ENCODE measurements at places on chromosomes 1 and 21. TPM values are rescaled to one million over a fixed set of nuclear protein-coding genes. Genes with fewer than 3 reads are reported as not detected.

- DNase-seq: no peak
These were observed 1126.7 kb upstream of the ADGRL2 start for GRCh38 chr1:80673935-80674597.

GRCh38 chr1:240107058-240107684, 15.5 kb downstream of the FMN2 start:
- DNase-seq: peak; percentile 83

GRCh38 chr1:43329995-43330751, 7.4 kb upstream of the MPL start:
- peak; percentile 83 for DNase-seq

DNA sequence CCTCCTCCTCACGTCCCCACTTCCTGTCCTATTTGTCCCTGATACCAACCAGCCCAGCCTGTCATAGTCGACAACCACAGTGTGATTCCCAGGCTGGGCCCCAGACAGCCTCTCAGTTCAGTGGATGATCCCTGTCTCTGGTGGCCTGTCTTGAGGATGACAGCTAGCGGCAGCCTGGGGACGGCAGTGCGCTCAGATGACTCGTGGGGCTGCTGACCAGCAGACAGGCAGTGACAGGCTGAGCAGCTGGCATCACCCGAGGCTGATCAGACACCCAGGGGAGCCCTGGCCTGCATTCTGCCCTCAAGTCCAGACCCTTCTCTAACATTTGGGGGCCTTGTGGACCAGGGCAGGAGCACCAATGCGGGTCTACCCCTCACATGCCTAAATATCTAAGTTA, 21.0 kb downstream of the NKAIN1 start:
- no peak for DNase-seq

DNA sequence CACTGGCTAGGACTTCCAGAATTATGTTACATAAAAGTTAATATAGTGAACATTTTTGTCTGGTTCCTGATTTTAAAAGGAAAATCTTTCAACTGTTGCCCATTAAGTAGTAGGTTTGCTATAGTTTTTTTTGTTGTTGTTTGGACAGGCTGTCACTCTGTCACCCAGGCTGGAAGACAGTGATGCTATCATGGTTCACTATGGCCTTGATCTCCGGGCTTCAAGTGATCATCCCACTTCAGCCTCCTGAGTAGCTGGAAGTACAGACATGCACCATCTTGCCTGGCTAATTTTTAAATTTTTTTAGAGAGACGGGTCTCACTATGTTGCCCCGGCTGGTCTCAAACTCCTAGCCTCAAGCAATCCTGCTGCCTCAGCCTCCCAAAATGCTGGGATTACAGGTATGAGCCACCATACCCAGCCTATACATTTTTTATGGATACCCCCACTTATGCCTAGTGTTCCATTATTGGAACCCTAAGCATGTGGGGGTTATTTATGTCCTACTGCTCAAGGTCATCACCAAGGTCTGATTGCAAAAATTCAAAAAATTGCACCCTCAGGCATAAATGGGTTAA, 6.5 kb downstream of the CTXND2 start:
- DNase-seq: no peak

- no peak for DNase-seq
These were observed 17.1 kb downstream of the ELAPOR1 start for GRCh38 chr1:109131059-109131458.

GRCh38 chr1:242412921-242413320, 111.6 kb downstream of the PLD5 start:
- DNase-seq: no peak

Gene TAL1
- not detected for total RNA-seq

Gene ADAMTS4
- 0.39 TPM for total RNA-seq

GRCh38 chr21:31351960-31352359, 7.9 kb upstream of the TIAM1 start:
- peak; percentile 44 for DNase-seq

DNA sequence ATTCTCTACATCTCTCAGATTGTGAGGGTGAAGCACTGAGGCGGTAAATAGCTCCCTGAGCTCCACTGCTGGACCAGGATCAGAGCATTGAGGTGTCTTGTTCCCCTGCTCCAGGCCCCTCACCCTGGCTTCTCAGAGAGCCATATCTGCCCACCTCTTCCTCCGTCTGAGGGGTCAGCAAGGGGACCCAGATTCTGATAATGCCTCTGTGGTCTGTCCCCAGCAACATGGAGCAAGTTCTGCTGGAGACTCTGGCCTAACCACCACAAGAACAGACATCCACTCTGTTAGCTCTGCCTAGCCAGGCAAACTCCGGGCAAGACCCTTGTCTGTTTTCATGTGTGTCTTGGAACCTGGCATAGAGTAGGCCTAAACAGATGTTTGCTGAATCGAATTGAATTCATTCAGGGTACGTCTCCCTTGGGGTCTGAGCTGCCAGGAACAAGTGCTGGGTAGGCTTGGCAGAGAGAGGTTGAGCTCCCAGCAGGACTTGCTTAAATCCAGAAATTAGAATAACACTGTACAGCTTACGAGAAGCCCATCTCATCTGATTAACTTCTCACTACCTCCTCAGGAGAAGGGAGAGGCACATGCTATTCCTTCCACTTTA, 2.3 kb downstream of the TRAF5 start:
- no peak for DNase-seq

GRCh38 chr1:40857737-40858136, 4.4 kb downstream of the CITED4 start:
- DNase-seq: no peak

GRCh38 chr1:40844887-40845878, 17.0 kb downstream of the CITED4 start:
- DNase-seq: no peak

- no peak for DNase-seq
These were observed 4.2 kb downstream of the RD3 start for GRCh38 chr1:211487672-211488208.

Gene CFHR2
- not detected for total RNA-seq

DNA sequence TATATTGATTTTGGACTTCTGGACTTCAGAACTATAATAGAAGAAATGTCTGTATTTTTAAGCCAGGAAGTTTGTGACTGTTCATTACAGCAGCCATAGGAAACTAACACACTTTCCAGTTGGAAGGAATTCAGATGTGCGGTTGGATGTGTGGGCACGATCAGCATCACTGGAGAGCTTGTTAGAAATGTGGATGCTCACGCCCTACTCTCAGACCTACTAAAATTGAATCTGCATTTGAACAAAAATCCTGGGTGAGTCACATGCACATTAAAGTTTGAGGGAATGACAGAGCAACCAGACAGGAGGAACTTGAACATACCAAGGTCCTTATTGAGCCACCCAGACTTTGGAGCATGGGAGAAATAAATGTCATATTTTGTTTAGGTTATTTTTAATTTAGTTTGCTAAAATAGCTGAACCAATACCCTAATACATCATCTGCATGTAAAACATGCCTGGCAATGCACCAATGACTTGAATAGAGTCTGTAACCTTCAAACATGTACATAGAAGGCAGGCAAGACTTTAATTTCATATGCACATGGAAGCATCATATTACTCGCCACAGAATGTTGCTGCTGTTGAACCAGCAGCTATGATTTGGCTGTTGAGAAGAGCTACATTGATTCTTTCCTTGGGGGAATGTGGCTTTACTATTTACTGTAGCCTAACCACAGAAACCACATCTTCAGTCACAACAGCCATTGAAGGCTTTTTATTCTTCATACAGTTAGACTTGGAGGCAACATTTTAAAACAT, 346.2 kb downstream of the BARHL2 start:
- peak; percentile 88 for DNase-seq

DNA sequence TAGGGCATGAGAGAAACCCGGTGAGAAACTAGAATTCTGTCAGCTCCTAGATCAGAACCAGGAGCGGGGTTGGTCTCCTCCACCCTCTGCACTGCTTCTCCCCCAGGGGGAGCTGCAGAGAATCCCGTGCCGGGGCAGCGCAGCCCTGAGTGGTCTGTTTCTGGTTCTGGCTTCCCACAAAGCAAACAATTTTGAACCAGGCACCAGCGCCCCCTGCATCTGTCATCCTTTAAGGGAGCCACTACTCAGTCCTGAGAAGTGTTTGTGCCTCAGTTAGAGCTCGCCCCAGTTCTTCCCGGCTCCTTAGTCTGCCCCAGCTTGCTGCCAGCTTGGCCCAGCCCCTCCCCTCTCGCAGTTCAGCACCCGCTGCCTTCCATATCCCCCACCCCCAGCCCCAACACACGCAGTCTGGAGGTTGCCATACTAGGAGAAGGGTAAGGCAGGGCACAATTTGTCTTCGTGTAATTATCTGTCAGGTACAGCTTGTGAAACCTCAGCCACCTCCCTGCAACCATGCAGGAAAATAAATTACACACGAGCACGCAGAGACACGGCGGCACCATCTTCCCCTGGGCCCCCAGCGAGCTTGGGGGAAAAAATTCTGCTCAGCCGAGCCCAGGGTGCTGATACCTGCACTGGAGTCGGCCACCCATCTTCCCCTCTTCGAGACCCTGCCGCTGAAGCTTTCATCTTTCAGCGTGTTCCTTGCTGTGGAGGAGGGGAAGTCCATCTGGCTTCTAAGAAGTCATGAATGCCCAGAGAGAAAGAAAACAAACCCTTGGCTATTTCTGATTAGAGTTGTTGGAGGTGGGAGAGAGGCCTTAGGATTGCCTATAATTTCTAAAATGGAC, 62.6 kb upstream of the CD1D start:
- peak; percentile 58 for DNase-seq

Gene NHLH1
- not detected for total RNA-seq

DNA sequence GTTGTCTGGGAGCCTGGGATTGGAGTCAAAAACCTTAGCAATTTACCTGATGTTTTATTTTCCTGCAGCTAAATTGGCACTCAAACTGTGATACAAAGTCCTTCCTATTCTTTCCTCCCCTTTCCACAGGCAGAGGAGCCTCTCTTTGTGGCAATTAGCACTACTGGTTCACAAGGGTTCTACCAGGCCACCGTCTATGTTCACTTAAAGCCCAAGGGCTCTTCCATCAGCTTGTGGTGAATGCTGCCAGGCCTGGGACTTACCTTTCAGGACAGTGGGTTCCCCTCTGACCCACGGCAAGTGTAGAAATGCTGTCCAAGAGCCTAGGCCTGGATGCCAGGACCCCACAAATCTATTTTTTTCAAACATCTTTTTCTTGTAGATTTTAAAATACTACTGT, 251.9 kb upstream of the B3GALT2 start:
- DNase-seq: no peak

DNA sequence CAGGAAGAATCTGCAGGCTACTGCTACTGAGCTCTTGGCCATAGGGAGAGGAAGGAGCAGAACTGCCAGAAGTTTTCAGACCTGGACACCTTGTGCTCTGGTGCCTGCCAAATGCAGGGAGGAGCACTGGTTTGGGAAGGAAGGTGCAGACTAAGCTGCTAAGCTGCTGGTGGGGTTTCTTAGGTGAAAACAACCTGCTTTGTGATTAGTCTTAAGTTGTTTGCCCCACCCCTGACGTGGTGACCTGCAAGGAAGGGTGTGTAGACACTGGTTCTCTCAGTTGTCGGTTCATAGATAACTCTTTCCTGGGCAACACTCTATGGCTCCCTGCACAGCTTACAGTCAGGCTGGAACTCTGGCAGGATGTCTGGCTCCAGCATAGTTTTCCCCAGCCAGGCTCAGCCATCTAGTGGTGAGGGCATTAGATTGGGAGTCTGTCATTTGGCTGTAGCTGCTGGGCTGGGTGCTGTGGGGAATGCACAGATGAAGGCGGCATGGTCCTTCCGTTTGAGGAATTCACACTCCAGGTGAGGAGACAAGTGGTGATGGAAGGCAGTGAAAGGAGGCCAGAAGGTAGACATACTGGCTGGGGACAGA, 10.3 kb upstream of the S100A10 start:
- DNase-seq: no peak

GRCh38 chr21:43363506-43364260, 63.2 kb downstream of the SIK1 start:
- no peak for DNase-seq

Gene KRTAP19-5
- total RNA-seq: not detected

GRCh38 chr1:218510153-218510772, 165.1 kb downstream of the TGFB2 start:
- no peak for DNase-seq

Gene RHEX
- not detected for total RNA-seq

Gene EFNA4
- 22.8 TPM for total RNA-seq

DNA sequence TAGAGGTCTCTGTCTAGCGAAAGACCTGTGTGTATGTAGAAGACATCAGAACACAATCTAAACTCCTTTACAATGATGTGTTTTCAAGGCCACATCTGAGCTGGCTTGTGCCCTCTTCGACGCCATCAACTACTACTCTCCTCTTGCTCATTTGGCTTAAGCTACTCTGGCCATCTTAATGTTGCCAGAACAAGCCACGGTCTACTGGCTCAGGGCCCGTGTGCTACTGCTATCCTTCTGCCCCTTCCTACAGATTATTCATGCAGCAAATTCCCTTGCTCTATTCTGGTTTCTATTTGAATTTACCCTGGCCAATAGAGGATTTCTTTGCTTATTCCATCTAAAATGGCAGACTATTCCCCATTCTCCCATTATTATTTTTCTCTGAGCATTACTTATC, 121.7 kb downstream of the ZZZ3 start:
- DNase-seq: no peak

Gene GCSAML
- 0.42 TPM for total RNA-seq

- DNase-seq: no peak
These were observed 20.0 kb downstream of the IL6R start for GRCh38 chr1:154425172-154425571.

DNA sequence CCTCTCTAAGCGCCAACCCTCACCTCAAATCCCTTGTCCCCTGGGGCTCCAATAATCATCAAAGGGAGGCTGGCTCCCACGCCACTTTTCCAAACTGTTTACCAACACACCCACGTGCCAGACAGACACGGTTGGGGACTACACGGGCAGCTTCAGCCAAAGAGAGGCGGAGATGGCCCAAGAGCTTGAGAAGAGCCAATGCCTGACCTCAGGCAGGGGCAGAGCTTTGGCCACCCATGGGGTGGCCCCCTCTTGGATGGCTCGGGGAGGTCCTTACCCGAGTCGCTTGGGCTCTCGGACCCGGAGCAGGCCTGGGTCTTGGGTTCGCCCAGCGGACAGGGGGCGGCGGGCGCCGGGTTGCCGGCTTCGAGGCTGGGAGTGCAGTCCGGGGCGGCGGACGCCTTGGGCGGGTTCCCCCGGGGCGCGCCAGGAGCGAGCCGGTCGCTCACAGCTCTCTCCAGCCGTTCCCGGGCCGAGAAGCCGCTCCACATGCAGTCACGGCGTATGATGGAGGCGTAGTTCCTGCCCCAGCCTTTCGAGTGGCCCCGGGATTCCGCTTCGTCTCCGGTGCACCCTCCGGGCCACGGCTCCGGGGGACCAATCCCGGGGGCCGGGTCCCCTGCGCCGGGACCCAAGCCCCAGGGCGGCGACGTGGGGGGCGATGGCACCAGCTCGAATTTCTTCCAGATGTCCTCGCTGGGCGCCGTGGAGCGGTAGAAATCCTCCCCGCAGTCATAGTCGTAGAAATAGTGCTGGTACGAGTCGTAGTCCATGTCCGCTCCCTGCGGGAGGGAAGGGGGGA, 854 bp downstream of the MYCL start:
- peak; percentile 36 for DNase-seq

Gene COL24A1
- total RNA-seq: 0.69 TPM

GRCh38 chr1:151708891-151709290, 7.7 kb downstream of the CELF3 start:
- no peak for DNase-seq

GRCh38 chr1:182280504-182280900, 111.1 kb downstream of the GLUL start:
- no peak for DNase-seq

GRCh38 chr1:27668808-27669723, 2.9 kb downstream of the IFI6 start:
- peak; percentile 43 for DNase-seq

Measured in M059J (cell line).